ENCODE measurements at places on chromosomes 3 and 15. TPM values are rescaled to one million over a fixed set of nuclear protein-coding genes. Genes with fewer than 3 reads are reported as not detected.

HESX1 gene
- 0.76 TPM for total RNA-seq

SKOR1 gene
- total RNA-seq = 1.6 TPM

DNA sequence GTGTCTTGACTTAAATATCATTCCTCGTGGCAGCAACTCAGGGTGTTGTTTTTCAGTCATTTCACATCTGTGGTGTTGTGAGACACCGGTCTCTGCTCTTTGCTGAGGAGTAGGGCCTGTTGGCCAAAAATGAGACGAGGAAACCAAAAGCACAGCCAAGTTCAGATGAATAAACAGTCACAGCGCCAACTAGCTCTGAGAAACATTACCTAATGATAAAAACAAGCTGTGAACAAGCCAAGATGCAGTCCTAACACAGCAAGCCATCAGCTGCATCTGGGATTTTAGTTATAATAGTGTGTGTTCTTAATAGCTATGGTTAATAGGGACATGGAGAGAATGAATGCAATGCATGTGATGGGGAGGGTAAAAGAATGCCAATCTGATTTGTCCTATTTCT, 843.4 kb upstream of the DPPA4 start:
- DNase-seq = no peak

CHMP2B gene
- total RNA-seq = 31.4 TPM

FGF7 gene
- 13.2 TPM for total RNA-seq
